ENCODE measurements at places on chromosomes 4 and X.

- DNase-seq = no peak
Measured at GRCh38 chr4:123750044-123750443, 353.4 kb downstream of the SPRY1 start.

- no peak for DNase-seq
Measured at GRCh38 chrX:43702660-43703059, 46.6 kb downstream of the MAOA start.

DNA sequence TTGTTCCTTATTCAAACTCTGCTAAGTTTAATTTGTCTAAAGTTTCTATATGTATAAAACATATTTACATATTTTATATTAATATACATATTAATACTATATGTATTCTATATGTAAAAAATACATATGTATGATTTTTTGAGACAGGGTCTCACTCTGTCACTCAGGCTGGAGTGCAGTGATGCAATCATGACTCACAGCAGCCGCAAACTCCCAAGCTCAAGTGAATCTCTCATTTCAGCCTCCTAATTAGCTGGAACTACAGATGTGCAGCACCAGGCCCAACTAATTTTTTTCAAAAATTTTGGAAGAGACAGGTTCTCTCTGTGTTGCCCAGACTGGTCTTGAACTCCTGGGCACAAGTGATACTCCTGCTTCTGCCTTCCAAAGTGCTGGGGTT is 684.9 kb downstream of the TRAM1L1 start:
- no peak for DNase-seq

- no peak for DNase-seq
Measured at GRCh38 chr4:138542191-138542776, 300.1 kb upstream of the SLC7A11 start.

GRCh38 chrX:9902656-9903055 is 64.5 kb upstream of the CLDN34 start:
- DNase-seq = peak; percentile 63

DNA sequence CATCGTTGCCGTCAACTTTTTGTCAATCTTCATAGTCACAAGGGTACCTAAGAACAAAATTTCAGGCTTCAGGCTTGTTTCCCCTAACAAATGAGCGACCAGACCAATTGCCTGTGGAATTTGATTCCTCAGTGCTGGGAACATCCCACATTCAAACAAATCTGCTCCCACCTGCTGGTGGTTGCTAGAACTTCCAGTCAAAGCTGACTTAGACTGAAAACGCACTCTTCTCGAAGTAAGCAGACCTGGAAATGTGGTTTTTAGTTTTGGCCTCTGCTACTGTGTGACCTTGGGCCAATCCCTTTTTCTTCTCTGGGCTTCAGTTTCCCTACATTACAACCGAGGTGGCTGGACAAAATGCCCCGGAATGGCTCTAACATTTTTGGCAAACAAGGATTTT is 1.8 kb upstream of the GABRQ start:
- peak; percentile 58 for DNase-seq
